ENCODE measurements at places on chromosomes 1 and 21. TPM values are rescaled to one million over a fixed set of nuclear protein-coding genes. Genes with fewer than 3 reads are reported as not detected.

CD2 gene
- total RNA-seq = not detected

- no peak for DNase-seq
- H3K27me3 ChIP-seq = no peaks in the 10 kb centered on the region
- no peak overlapping the region for H3K27ac ChIP-seq
- no peaks in the 10 kb centered on the region for H3K36me3 ChIP-seq
Measured at GRCh38 chr1:206581571-206581981, 30.7 kb downstream of the EIF2D start.

- H3K27ac ChIP-seq = no peak overlapping the region
- H3K27me3 ChIP-seq = no peaks in the 10 kb centered on the region
- H3K4me3 ChIP-seq = no peak overlapping the region
- peaks cover 4% of the 10 kb centered on the region for H3K4me1 ChIP-seq
- DNase-seq = no peak
- H3K36me3 ChIP-seq = peaks cover 10% of the 10 kb centered on the region
Measured at GRCh38 chr1:230263568-230264195, 162.4 kb downstream of the PGBD5 start.

KCNE1 gene
- 0.13 TPM for total RNA-seq

NPR1 gene
- total RNA-seq = 0.87 TPM

DNA sequence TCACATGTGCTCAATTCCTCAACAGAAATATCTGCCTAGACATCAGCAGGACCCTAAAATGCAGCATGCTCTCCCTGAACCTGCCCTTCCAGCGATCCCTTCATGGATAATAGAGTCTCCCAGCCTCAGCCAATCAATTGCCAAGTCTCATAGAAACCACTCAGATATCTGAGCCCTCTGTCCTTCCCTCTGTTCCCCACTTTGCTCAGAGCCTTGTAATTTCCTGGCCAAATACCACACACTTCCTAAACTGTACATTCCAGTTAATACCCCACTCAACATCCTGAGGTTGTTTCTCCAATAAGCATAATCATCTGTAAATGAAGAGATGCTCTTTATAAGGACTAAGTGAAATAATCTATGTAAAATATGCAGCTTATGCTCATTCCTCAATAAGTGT lies 59.3 kb upstream of the PTGFRN start:
- H3K4me3 ChIP-seq = no peak overlapping the region
- H3K27ac ChIP-seq = no peak overlapping the region
- no peaks in the 10 kb centered on the region for H3K36me3 ChIP-seq
- DNase-seq = no peak
- no peaks in the 10 kb centered on the region for H3K27me3 ChIP-seq

GRCh38 chr1:47934243-47934805 lies 62.9 kb downstream of the TRABD2B start:
- H3K36me3 ChIP-seq = no peaks in the 10 kb centered on the region
- peak; percentile 48 for DNase-seq
- H3K27ac ChIP-seq = no peak overlapping the region
- H3K4me3 ChIP-seq = no peak overlapping the region
- H3K4me1 ChIP-seq = peaks cover 5% of the 10 kb centered on the region

GRCh38 chr1:83763361-83764095 lies 235.4 kb downstream of the TTLL7 start:
- no peak overlapping the region for H3K27ac ChIP-seq
- H3K4me1 ChIP-seq = peaks cover 9% of the 10 kb centered on the region
- no peak overlapping the region for H3K4me3 ChIP-seq
- no peak for DNase-seq
- peaks cover 73% of the 10 kb centered on the region for H3K27me3 ChIP-seq
- H3K36me3 ChIP-seq = no peaks in the 10 kb centered on the region

DNA sequence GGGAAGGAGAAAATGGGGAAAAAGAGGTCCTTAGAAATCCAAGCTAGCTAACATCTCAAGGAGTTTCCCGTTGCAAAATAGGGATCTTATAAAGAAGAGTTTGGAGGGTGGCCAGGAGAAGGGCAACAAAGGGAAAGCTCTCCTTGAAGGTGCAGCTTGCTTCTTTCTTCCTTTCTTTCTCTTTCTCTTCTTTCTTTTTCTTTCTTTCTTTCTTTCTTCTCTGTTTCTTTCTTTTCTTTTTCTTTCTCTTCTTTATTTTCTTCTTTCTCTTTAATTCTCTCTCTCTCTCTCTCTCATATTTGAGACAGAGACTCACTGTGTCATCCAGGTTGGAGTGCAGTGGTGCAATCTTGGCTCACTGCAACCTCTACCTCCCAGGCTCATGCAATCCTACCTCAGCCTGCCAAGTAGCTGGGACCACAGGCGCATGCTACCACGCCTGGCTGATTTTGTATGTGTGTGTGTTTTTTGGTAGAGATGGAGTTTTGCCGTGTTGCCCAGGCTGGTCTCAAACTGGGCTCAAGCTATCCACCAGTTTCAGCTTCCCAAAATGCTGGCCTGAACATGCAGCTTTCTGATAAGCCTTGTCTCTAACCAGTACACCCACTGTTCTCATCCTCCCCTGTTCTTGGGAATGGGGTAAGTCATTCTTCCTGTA lies 44.4 kb downstream of the RNF11 start:
- no peak overlapping the region for H3K27ac ChIP-seq
- H3K4me1 ChIP-seq = no peaks in the 10 kb centered on the region
- H3K4me3 ChIP-seq = no peak overlapping the region
- no peak for DNase-seq
- no peaks in the 10 kb centered on the region for H3K27me3 ChIP-seq

DNA sequence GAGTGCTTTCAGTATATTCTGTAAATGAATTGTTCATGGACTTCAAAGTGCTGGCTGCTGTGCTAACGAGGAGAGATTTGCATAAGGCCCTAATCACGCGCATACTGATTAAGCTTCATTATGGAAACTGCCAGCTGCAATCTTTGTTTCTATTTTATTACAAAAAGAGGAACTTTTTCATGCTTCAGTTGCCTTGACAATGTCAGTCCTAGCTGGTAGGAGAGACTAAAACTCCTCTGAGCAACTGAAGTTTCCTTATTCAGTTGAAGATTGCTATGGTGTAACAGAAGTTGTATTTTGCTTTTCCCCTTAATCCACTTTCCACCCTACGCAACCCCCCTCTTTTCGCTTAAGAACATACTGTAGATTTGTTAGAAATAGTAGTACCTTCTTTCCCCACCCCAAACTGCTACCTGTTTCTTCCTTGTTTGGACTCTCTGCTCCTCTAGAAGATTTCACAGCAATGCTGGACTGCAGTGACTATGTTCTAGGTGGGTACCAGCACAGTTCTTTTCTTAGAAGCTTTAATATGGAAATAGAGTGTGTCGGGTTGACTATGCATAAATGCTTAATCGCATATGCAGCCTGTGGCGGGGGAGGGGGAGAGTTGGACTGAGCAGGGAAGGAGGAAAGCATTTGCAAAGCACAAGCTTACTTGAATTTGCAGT lies 108.3 kb downstream of the POU2F1 start:
- H3K27ac ChIP-seq = peak overlapping the region; percentile 63
- H3K27me3 ChIP-seq = no peaks in the 10 kb centered on the region
- H3K36me3 ChIP-seq = no peaks in the 10 kb centered on the region
- H3K4me3 ChIP-seq = peak overlapping the region; percentile 24
- DNase-seq = peak; percentile 79
- peaks cover 33% of the 10 kb centered on the region for H3K4me1 ChIP-seq

DNA sequence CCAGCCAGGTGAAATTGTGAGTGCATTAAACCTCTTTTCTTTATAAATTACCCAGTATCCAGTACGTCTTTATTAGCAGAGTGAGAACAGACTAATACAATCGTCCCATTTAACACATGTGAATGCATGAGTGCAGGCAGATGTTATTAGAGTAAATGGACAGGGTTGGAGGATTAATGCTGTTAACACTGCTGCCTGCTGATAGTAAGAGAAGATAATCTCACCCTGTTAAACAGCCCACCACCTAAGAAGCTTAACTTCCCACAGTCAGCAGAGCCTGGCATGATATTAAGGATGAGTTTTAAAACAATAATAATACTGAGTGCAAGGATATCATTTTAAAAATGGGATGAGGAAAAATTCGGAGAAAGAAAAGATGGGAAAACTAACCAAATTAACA lies 181.4 kb upstream of the LHX8 start:
- no peaks in the 10 kb centered on the region for H3K4me1 ChIP-seq
- H3K27ac ChIP-seq = no peak overlapping the region
- DNase-seq = no peak
- H3K36me3 ChIP-seq = no peaks in the 10 kb centered on the region

DNA sequence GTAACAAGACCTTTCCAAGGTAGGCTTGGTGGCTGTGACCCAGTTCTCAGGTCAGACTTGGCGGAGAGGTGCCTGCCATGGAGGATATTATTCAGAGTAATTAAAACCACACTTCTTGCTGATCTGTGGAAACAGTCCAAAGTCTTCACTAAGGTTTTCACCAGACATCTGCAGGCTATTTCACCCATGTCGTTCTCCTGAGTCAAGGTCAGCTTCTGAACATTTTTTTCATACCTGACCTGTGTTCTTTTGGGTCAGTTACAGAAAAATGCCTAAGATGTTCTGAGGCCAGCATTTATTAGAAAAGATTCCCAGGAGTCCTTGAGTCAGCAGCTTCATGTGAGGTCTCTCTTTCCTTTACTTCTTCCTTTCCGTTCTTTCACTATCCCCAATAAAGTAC lies 54.9 kb downstream of the RGL1 start:
- no peak for DNase-seq
- H3K36me3 ChIP-seq = peaks cover 14% of the 10 kb centered on the region
- H3K4me3 ChIP-seq = no peak overlapping the region

GRCh38 chr1:15705184-15705566 lies 21.1 kb downstream of the PLEKHM2 start:
- H3K36me3 ChIP-seq = no peaks in the 10 kb centered on the region
- H3K4me1 ChIP-seq = peaks cover 10% of the 10 kb centered on the region
- H3K4me3 ChIP-seq = no peak overlapping the region
- no peak overlapping the region for H3K27ac ChIP-seq
- no peaks in the 10 kb centered on the region for H3K27me3 ChIP-seq
- no peak for DNase-seq

Measured in A673 (cell line).